ENCODE measurements at places on chromosomes 6 and 20. TPM values are rescaled to one million over a fixed set of nuclear protein-coding genes. Genes with fewer than 3 reads are reported as not detected.
A peak's percentile ranks its signal among the peaks of the same experiment; 100 is the strongest.

TBXT gene
- total RNA-seq, result not detected

NMBR gene
- not detected for total RNA-seq

TRIM39 gene
- 11.5 TPM for total RNA-seq

SLPI gene
- 672 TPM for total RNA-seq

DNA sequence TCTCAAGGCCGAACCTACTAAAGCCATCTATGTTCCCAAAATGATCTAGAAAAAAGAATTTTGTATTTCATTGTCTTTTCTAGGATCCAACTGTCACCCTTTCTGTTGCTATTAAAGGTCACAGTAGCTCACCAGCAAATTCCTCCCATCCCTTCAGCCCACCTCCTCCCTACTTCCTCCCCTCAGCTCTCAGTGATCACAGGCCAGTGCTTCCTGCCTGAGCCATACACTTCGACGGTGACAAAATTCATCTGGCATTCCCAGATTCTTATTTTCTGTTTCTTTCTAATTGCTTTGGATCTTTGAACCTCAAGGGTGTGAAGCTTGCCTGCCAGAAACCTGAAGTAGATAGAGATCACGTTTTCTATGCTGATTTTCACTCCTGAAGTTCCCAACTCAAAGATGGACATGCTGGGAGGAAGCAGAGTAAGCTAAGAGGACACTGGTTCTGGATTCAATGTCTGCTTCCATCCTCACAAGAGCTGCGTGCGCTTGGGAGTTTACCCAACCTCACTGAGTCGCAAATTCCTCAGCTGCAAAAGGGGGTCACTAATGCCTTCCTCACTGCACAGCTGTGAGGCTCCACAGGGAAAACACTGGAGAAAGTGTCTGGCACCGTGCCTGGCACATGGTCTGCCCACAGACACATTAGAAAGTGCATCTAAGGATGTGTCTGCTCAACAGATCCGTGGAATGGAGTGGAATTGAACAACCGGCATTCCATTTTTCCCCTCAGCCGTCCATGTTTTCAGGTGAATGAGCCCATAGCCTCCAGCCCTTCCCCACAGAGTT, 34.5 kb downstream of the MDGA1 start:
- no peak for DNase-seq
- no peaks in the 10 kb centered on the region for H3K36me3 ChIP-seq
- H3K4me1 ChIP-seq, result no peaks in the 10 kb centered on the region
- no peak overlapping the region for H3K4me3 ChIP-seq
- no peak overlapping the region for H3K27ac ChIP-seq

- H3K27ac ChIP-seq, result peak overlapping the region; percentile 45
- no peaks in the 10 kb centered on the region for H3K27me3 ChIP-seq
- peaks cover 7% of the 10 kb centered on the region for H3K4me1 ChIP-seq
- no peak overlapping the region for H3K4me3 ChIP-seq
These were observed 67.4 kb downstream of the ZBTB2 start for GRCh38 chr6:151323791-151324487.

GRCh38 chr20:38673725-38674091, 50.6 kb upstream of the SLC32A1 start:
- no peak overlapping the region for H3K27ac ChIP-seq
- H3K4me1 ChIP-seq, result no peaks in the 10 kb centered on the region
- H3K27me3 ChIP-seq, result peaks cover 88% of the 10 kb centered on the region

Data from left lung (tissue), 14 donors.